DMS53 (cell line): ENCODE measurements at places on chromosomes 13 and 19.

DNA sequence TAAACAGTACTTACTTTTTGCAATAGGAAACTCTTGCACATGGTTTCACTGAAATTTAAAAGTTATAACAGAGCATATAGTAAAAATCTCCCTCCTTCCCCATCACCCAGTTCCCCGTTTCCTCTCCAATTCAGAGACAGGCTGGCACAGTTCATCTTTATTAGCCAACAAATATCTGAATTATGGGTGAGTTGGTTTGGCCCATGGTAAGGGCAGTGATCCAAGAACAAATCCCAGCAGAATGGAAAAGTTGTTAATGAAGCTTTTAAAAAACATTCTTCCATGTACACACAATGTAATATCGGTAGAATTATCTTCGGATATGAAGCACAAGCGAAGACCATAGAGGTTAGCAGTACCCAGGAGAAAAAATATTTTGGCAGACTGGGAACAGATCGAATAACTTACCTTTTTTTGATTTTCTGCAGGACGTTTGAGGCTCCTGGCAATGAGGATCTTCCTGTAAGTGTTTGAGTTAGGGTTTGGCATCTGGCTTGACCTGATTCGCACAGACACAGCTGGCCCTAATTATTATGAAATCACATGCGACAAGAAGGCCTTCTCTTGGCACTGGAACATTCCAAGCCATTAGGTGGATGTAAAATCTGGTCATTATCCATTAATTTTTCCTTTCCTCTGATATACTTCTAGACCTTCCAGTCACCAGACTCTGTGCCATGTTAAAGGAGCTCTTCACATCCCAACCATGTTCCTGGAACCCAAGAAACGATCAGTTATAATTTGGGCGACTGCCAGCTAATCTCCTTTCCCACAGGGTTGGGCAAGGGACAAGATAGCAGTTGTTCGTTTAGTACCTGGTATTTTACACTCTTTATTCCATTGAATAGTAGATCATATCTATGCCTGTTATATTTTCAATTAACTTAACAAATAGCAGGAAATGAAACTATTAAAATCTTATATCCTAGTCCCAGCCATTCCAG, 139.4 kb upstream of the TSC22D1 start:
- no peak for DNase-seq

GRCh38 chr19:13866463-13867046, 10.4 kb upstream of the NANOS3 start:
- no peak for DNase-seq

- no peak for DNase-seq
Measured at GRCh38 chr13:34587576-34587975, 354.5 kb upstream of the NBEA start.

GRCh38 chr13:110499621-110500281, 61.8 kb downstream of the RAB20 start:
- peak; percentile 48 for DNase-seq

- DNase-seq, result no peak
Measured at GRCh38 chr13:41580345-41580744, 123.0 kb downstream of the RGCC start.

GRCh38 chr13:22372261-22372660, 701.4 kb downstream of the FGF9 start:
- peak; percentile 9 for DNase-seq
